Stimulated activated naive CD8-positive, alpha-beta T cell treated with anti-CD3 and anti-CD28 coated beads, Interleukin-15, amount 100 ng/mL, for 72 hours (primary cell): ENCODE measurements at places on chromosomes 13 and 19.

DNA sequence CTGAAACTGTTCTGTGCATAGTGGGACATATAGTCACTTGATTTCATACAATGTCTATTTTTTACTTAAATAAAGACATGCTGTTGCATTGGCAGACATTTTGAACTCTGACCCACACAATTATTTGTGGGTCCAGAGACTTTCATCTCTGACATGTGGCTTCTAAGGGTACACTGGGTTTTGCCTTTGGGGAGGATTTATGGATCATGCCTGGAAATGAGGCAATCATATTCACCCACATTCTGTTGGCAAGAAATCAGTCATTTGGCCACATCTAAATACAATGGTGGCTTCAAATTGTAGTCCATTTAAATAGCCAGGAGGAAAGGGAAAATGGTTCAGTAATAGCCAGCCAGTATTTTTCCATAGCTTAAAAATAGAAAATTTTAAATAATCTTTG lies 238.3 kb upstream of the KLF12 start:
- no peak for DNase-seq

DNA sequence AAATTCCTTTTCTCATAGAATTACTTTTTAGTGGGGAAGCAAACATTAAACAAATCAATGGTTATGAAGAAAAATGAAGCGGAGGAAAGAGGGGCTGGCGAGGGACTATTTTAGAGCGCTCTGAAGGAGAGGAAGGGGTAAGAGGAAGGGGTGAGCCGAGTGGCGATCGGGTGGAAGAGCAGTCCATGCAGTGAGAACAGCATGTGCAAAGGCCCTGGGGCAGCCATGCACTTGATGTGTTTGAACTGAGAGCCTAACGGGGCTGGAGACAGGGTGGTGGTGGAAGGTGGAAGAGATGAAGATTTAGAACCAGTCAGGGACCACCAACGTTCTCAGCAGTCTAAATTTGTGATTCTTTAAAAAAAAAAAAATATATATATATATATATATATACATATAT lies 14.4 kb upstream of the NOP53 start:
- no peak for DNase-seq

GRCh38 chr13:24052547-24053518 lies 107.7 kb upstream of the SPATA13 start:
- no peak for DNase-seq

DNA sequence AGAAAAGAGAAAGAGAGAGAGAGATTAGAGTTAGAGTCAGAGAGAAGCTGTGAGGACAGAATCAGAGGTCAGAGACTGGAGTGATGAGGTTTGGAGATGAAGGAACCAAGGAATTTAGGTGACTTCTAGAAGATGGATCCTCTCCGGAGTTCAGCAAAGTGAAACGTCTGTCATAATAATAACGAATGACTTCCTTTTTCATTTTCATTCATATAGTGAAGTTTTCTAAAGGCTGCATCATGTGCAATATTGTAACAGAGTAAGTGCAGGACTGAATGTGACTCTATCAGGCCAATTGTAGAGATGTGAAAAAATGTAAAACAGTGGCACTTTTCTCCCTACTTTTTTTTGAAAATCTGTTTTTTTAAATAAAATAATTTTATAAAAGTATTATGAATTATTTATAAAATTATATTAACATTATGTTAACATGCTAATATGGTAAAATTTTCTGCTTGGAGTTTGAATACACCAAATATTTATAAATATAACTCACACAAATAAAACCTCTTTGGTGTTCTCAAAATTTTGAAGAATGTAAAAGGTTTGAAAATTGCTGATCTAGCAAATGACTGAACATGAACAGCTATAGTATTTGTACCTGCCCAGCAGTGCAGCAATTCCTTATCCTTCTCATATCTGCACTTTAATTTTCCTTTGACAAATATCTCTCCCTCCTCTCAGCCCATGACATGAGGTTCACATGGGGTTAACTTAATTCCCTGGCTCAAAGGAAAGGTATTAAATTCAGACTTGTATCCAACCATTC lies 4.2 kb upstream of the TNFSF11 start:
- no peak for DNase-seq

DNA sequence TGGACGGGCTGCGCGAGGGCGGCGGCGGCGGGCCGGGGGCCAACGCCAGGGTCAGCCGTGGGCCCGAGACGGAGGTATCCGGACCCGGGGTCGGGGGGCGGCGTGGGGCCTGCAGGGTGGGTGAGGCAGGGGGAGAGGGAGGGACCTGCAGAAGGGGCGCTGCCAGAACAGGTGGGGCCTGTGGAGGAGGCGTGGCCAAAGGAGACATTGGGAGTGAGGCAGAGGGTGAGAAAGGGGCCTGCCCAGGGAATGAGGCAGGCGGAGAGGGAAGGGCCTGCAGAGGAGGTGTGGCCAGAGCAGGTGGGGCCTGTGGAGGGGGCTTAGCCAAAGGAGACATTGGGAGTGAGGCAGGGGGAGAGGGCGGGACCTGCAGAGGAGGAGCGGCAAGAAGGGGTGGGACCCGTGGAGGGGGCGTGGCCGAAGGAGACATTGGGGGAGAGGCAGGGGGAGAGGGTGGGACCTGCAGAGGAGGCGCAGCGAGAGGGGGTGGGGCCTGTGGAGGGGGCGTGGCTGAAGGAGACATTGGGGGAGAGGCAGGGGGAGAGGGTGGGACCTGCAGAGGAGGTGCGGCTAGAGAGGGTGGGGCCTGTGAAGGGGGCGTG lies 4.2 kb downstream of the PRR36 start:
- DNase-seq: peak; percentile 47

- no peak for DNase-seq
Measured at GRCh38 chr19:45476304-45476703, 8.5 kb downstream of the FOSB start.

GRCh38 chr13:25738342-25739196 lies 313.2 kb downstream of the SHISA2 start:
- no peak for DNase-seq

- DNase-seq: no peak
Measured at GRCh38 chr13:46032341-46032740, 20.2 kb downstream of the ZC3H13 start.

GRCh38 chr19:50777830-50778303 lies 7.6 kb downstream of the GPR32 start:
- no peak for DNase-seq

DNA sequence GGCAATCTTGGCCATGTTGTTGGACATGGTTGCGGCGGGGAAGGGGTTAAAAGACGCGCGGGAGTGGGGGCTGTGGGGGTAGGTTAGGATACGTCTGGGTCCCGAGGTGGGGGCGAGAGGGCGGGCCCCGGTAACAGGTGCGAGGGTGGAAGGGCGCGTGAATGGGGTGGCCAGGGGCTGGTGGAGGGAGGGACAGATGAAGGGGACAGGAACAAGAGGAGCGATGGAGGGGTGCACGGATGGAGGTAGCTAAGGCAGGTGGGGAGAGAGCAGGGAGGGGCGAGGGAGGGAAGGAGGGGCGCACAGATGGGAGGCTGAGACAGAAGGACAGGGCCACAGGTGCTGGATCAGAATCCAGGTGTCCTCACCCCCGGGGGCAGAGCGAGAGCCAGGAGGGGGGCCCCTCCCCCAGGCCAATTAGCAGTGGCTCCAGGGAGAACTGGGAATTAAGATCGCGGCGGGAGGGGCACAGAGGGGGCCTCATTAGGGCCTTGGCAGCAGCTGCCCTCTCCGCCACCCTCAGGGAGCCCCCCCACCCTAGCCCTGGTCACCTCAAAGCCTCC lies 1.3 kb downstream of the GNG8 start:
- no peak for DNase-seq

DNA sequence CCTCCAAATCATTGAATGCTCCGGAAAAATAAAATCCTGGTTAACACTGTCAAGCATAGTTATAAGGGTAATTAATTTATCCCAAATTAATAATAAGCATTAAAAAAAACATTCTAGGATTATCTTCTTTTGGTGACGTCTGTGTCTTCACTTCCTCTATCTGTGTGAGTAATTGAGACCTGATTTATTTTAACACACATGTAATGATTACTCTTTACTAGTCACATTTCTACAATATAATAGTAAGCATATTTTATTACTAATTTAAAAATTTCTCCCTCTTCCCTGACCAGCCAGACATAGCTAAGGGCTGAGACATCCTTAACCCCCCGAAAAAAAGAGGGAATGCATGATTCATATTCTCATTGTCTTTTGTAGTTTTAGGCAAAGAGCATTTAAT lies 2.3 kb downstream of the FNDC3A start:
- DNase-seq: no peak

DNA sequence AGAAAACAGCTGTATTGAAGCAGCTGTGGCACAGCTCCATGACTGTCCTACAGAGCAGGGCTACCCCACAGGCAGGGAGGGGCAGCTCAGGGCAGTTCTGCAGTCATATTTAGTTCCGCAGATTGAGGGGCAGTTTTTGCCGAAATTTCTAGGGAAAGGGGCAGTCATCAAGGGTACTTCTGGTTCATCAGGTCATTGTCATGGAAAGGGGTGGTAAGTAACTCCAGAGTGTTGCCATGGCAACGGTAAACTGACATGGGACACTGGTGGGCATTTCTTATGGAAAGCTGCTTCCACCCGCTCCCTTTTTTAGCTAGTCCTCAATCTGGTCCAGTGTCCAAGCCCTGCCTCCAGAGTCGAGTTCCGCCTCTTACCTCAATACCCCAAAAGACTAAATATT lies 702.8 kb downstream of the LIG4 start:
- DNase-seq: no peak

GRCh38 chr19:18603255-18603957 lies 3.2 kb downstream of the CRLF1 start:
- no peak for DNase-seq

- DNase-seq: no peak
Measured at GRCh38 chr13:27851096-27851850, 59.0 kb downstream of the GSX1 start.

DNA sequence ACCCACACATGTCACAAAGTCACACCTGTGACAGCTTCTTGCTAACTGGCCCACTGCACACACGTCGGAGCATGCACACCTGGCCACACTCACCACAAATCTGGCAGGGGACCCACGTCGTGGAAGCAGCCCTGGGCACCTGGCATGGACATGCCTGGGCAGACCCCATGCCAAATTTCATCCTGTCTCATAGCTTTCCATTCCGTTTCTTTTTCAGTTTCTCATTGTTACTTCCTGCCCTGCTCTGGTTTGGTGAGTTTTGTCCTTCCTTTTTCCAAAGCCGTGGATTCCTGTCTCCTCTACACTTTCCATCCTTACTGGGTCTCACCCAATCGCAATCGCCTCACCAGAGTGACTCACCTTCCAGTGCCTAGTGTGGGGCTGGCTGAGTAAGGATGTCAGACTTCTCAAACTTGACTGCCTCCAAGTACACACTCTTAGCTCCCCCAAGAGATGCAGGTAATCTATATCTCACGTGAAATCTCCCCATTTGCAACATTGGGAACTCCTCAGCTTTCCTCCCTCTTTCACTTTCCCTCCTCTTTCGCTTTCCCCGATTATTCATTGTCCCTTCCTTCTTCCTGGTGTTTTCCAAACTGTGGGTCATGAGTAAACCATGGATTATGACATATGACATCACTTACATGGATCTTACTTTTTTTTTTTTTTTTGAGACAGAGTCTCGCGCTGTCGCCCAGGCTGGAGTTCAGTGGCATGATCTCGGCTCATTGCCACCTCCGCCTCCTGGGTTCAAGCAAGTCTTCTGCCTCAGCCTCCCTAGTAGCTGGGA lies 1.6 kb upstream of the BBC3 start:
- DNase-seq: peak; percentile 36

- DNase-seq: no peak
Measured at GRCh38 chr19:6358003-6358402, 3.3 kb upstream of the CLPP start.

GRCh38 chr19:58098682-58098998 lies 609 bp upstream of the ZSCAN18 start:
- no peak for DNase-seq

GRCh38 chr19:34075661-34076091 lies 96.6 kb upstream of the LSM14A start:
- no peak for DNase-seq

DNA sequence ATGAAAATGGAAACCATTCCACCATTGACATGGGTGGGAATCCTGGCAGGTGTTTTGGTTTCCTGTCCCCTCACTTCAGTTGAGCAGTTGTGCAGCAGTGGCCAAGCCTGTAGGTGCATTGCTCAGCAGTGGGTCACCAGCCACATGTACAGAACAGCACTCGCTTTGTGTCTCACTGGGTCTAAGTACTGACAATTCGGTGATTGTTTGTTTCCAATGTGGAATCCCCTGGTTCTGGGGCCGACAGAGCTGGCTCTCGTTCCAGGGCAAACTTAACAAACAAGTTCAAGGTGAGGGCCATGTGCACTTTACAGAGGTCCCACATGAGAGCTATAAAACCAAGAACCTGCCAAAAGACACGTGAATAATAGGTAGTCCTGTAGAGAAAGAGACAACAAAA lies 54.1 kb upstream of the SPATA13 start:
- no peak for DNase-seq

DNA sequence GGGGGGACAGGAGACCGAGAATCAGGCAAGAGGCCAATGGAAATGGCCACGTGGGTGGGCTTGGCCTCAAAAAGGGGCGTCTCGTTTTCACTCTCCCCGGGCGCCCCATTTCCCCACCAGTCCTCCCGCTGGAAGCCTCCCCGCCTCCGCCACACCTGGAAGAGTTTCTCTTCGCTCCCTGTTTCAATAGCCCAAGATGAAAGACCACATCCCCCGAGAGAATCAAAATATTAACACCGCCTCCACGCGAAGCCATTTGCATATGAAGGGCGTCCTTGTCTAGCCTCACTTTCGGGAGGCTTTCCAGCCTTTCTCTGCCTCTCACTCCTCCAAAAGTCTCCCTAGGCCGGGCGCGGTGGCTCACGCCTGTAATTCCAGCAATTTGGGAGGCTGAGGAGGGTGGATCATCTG lies 691 bp upstream of the OLFM2 start:
- DNase-seq: no peak

DNA sequence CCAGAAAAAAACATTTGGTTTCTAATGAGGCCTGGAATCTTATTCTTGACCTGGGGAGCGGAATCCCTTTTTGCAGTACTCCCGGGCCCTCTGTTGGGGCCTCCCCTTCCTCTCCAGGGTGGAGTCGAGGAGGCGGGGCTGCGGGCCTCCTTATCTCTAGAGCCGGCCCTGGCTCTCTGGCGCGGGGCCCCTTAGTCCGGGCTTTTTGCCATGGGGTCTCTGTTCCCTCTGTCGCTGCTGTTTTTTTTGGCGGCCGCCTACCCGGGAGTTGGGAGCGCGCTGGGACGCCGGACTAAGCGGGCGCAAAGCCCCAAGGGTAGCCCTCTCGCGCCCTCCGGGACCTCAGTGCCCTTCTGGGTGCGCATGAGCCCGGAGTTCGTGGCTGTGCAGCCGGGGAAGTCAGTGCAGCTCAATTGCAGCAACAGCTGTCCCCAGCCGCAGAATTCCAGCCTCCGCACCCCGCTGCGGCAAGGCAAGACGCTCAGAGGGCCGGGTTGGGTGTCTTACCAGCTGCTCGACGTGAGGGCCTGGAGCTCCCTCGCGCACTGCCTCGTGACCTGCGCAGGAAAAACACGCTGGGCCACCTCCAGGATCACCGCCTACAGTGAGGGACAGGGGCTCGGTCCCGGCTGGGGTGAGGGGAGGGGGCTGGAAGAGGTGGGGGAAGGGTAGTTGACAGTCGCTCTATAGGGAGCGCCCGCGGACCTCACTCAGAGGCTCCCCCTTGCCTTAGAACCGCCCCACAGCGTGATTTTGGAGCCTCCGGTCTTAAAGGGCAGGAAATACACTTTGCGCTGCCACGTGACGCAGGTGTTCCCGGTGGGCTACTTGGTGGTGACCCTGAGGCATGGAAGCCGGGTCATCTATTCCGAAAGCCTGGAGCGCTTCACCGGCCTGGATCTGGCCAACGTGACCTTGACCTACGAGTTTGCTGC lies at the start of gene ICAM4:
Gene ICAM4, plus strand, starts transcription at position 153 of the 935 bp plus-strand sequence. Its CDS starts 58 bp downstream, at position 211.
- peak; percentile 39 for DNase-seq
